Pericardium fibroblast (primary cell): ENCODE measurements at places on chromosomes 6 and 20. TPM values are rescaled to one million over a fixed set of nuclear protein-coding genes. Genes with fewer than 3 reads are reported as not detected.

The BMP6 gene
- 2.3 and 17.0 TPM in 2 replicates for total RNA-seq

The PPARD gene
- 13.9 and 17.5 TPM in 2 replicates for total RNA-seq

The GLP1R gene
- total RNA-seq, result not detected in 2 replicates

The BACH2 gene
- 1.0 and 3.2 TPM in 2 replicates for total RNA-seq

The TRIM15 gene
- total RNA-seq, result not detected in 2 replicates

The RBM24 gene
- 1.4 and 3.0 TPM in 2 replicates for total RNA-seq

The MYO6 gene
- total RNA-seq, result 5.6 and 6.4 TPM in 2 replicates

The BPIFB6 gene
- total RNA-seq, result not detected in 2 replicates

The CTAGE9 gene
- total RNA-seq, result not detected in 2 replicates

The PLEKHG1 gene
- 0.58 and 2.6 TPM in 2 replicates for total RNA-seq

The PPP1R16B gene
- under 0.01 and 0.60 TPM in 2 replicates for total RNA-seq

The NKX2-4 gene
- total RNA-seq, result not detected in 2 replicates

The SIRPB1 gene
- 0.77 and 1.9 TPM in 2 replicates for total RNA-seq

The TRAM2 gene
- 77.6 and 92.5 TPM in 2 replicates for total RNA-seq

The TFAP2C gene
- not detected in 2 replicates for total RNA-seq

The ZNF292 gene
- 12.5 and 14.0 TPM in 2 replicates for total RNA-seq

The PMEPA1 gene
- 1.6 and 1.7 TPM in 2 replicates for total RNA-seq

The SCRT2 gene
- total RNA-seq, result not detected in 2 replicates

The NRSN1 gene
- total RNA-seq, result not detected in 2 replicates

The RIMS4 gene
- total RNA-seq, result 0.12 and 0.34 TPM in 2 replicates

The NECAB3 gene
- 41.2 and 41.7 TPM in 2 replicates for total RNA-seq

The PRSS35 gene
- total RNA-seq, result 2.4 and 3.0 TPM in 2 replicates

The DNAH8 gene
- not detected in 2 replicates for total RNA-seq

The PLG gene
- not detected in 2 replicates for total RNA-seq

The PXDC1 gene
- total RNA-seq, result 85.8 and 119 TPM in 2 replicates

The HLA-DMB gene
- 0.23 TPM in 1 of 2 replicates, not detected in the other for total RNA-seq

The PACRG gene
- total RNA-seq, result 0.12 TPM in 1 of 2 replicates, not detected in the other

The ZSCAN31 gene
- 0.68 and 3.5 TPM in 2 replicates for total RNA-seq

The GABRR1 gene
- not detected in 2 replicates for total RNA-seq

The OPRM1 gene
- not detected in 2 replicates for total RNA-seq

The TMEM30A gene
- 47.6 and 58.0 TPM in 2 replicates for total RNA-seq

The CENPQ gene
- 4.0 and 5.1 TPM in 2 replicates for total RNA-seq

The MCCD1 gene
- total RNA-seq, result not detected in 2 replicates

The BPIFA1 gene
- not detected in 2 replicates for total RNA-seq

The ULBP1 gene
- total RNA-seq, result 2.0 and 2.1 TPM in 2 replicates

The FOXA2 gene
- total RNA-seq, result not detected in 2 replicates

The UBD gene
- not detected in 2 replicates for total RNA-seq

The BPIFB1 gene
- total RNA-seq, result not detected in 2 replicates

The RAB23 gene
- total RNA-seq, result 18.7 and 18.9 TPM in 2 replicates
